Activated CD8-positive, alpha-beta memory T cell treated with anti-CD3 and anti-CD28 coated beads for 24 hours (primary cell): ENCODE measurements at places on chromosomes 1 and 21.

GRCh38 chr1:30036666-30037065, 686.7 kb downstream of the MATN1 start:
- no peak for DNase-seq

GRCh38 chr1:220317161-220317560, 44.9 kb upstream of the RAB3GAP2 start:
- DNase-seq: no peak

DNA sequence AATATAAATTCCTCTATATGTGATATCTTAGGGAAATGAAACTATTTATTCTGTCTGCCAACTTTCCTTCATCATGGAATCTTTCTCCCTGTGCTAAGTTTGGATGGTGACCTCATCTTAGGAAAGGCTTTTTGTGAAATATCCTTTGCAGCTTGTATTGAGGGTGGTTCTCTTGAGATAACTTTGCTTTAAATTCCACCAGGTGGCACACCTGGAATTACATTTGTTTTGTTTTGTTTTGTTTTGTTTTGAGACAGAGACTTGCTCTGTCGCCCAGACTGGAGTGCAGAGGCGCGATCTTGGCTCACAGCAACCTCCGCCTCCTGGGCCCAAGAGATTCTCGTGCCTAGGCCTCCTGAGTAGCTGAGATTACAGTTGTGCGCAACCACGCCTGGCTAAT, 7.6 kb upstream of the CD1A start:
- no peak for DNase-seq

DNA sequence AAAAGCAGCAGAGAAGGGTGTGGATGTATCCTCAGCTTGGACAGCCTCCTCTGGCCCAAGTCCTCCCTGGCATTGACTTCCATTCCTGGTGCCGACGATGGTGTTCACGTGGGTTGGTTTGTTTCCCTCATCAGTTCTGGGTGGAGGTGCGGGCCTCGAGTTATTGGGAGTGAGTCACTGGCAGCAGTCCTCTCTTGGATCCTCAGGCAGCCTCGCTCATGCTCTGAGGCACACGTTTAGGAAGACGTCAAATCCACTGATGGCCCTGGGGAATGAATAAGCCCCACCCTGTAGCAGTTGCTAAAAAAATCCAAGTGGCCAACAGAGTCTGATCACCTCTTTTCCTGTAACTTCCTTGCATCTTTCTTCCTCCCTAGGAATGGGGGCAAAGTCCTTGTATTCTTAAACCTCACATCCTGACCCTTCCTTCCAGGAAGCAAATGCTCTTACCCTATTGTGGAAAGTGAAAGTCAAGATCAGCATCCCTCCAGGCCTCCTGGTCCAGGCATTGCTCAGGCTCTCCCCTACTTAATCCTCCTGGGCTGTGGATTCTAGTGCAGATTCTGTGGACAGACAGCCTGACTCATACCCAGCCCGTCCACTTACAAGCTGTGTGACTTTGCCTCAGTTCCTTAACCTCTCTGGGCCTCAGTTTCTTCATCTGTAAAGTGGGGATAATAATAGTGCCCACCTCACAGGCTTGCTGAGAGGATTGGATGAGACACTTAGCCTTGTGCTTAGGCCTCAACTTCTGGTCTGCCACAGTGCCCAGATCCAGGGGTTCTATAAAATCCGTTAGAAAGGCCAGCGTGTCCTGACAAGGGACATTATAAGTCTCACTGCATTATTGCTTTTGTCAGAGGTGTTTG, 111.1 kb downstream of the TLR5 start:
- no peak for DNase-seq

- DNase-seq: no peak
These were observed 62.0 kb downstream of the KCNK1 start for GRCh38 chr1:233675893-233676292.

DNA sequence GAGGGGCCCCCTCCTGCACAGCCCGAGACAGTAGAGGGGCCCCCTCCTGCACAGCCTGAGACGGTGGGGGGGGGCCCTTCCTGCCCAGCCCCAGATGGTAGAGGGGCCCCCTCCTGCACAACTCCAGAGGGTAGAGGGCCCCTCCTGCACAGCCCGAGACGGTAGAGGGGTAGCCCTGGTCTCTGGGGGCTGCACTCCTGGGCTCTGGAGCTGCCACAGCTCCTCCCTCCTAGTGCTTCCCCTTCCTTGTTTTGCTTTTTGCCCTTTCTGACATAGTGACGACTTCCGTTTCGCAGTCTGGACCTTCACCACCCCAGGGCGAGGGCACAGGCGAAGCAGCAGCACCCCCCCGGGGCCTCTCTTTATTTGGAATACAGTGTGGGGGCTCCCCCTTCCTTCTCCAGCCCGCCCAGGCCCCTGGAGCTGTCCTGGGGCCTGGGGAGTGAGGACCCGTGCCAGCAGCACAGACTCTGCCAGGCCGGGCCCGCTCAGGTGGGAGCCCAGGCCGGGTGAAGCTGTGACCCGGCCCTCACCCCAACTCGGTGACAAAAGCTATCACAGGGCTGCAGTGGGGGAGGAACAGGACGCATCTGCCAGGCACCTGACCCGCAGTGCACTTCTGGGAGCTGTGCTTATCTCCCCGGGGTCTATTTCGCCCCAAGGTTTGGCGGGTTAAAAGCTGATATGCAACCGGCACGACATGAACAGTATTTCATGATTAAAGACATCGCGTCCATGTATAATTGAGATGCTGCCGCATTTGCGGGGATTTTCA, 1.1 kb upstream of the PRXL2B start:
- peak; percentile 85 for DNase-seq

GRCh38 chr21:43021756-43022600, 47.6 kb downstream of the PKNOX1 start:
- no peak for DNase-seq

GRCh38 chr1:240417317-240417716, 194.6 kb downstream of the GREM2 start:
- DNase-seq: no peak

- no peak for DNase-seq
These were observed 19.6 kb upstream of the ZNF648 start for GRCh38 chr1:182080955-182081582.

- DNase-seq: no peak
These were observed 275.2 kb upstream of the NEGR1 start for GRCh38 chr1:72557446-72558049.

GRCh38 chr1:62706985-62707743, 19.0 kb upstream of the DOCK7 start:
- DNase-seq: no peak

GRCh38 chr1:47758341-47759250, 238.6 kb downstream of the TRABD2B start:
- DNase-seq: no peak

GRCh38 chr1:2290171-2290578, 62.1 kb downstream of the SKI start:
- no peak for DNase-seq

- DNase-seq: no peak
These were observed 20.9 kb downstream of the CD55 start for GRCh38 chr1:207342332-207342731.

- DNase-seq: no peak
These were observed 69.4 kb upstream of the KLHDC7A start for GRCh38 chr1:18411321-18411720.

GRCh38 chr1:34478515-34479076, 276.3 kb upstream of the GJB5 start:
- DNase-seq: no peak

GRCh38 chr1:172381946-172382345, 38.5 kb upstream of the C1orf105 start:
- DNase-seq: no peak

DNA sequence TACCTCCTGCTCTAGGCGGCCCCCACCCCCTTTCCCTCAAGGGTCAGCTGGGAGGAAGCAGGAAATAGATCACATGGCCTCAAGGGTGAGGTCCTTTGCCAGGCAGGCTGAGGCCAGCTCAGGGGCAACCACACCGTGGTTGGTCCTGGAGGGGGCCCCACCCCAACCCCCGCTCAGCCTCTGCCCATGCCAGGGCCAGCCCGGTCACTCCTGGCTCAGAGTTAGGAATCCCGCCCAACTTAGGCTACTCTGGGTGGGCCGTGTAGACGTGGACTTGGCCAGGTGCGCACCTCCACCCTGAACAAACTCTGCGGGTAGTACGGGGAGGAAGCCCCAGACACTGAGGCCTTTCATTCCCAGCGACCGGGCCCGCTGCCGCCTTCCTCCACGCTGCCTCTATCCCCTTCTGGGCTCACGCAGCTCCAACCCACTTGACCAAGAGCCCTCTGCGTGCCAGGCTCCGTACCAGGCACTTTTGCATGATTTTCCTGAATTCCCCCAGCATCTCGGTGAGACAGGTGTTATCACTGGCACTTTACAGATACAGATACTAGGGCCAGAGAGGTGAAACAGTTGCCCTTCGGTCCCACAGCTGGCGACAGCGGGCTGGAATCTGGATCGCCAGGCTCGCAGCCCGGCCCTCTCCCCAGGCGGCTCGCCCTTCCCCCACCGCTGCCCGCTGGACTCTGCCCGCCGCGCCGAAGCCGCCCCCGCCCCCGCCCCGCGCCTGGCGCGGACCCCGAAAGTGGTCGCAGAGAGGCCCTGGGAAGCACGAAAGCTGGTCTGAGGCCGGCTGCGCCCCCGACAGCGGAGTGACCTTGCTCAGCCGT, 769 bp downstream of the GALE start:
- DNase-seq: peak; percentile 72
